T-helper 17 cell (primary cell): ENCODE measurements at places on chromosomes 2 and 18.

- no peak for DNase-seq
Measured at GRCh38 chr2:116162395-116162794, 1652.1 kb upstream of the DDX18 start.

DNA sequence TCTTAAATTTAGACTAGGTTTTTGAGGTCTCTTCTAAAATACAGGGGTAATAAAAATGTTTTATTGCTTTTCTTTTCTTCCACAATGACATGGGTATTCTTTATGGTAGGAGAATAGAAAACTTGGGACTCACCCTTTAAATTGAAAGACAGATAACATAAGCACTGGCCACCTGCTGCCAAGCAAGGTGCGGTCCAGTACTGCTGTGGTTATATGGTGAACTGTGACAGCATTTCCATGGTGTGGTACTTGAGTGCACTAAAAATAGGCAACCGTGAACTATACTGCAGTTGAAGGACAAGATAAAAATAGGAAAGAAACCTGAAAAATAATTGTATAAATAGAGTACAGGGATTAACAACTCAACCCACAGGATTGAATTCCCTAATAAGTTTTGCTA is 54.4 kb upstream of the GRB14 start:
- DNase-seq: no peak

GRCh38 chr2:241393524-241394196 is 37.6 kb downstream of the FARP2 start:
- no peak for DNase-seq

DNA sequence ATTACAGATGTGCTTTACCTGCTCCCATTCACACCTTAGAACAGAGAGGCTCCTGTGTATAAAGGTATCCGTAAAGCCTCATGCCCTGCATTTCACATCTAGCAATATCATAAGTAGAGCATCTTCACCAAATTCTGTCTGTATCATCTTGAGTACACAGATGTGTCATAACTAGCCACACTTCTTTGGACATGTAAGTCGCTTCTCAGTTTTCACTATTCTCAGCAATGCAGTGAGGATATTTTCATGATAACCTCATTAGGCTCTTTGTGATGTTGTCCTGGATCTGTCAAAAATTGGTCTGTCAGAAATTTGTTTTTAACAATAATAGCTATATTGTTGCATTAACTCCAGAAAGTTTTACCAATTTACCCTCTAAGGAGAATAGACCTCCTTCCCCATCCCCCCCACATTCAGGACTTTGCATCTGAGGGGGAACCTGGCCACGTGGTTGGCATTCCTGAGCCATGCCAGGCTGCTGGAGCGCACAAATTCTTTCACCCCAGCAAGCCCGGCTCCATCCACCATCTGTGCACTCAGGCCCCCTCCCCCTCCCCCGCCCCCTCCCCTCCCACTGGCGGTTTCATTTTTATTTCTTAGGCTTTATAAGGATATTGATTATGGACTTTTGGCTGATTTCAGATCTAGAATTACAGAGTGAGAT is 34.1 kb downstream of the AGAP1 start:
- DNase-seq: no peak

GRCh38 chr2:235512699-235513053 is 18.8 kb downstream of the AGAP1 start:
- no peak for DNase-seq

- DNase-seq: no peak
Measured at GRCh38 chr2:160940699-160941098, 219.5 kb upstream of the TANK start.

DNA sequence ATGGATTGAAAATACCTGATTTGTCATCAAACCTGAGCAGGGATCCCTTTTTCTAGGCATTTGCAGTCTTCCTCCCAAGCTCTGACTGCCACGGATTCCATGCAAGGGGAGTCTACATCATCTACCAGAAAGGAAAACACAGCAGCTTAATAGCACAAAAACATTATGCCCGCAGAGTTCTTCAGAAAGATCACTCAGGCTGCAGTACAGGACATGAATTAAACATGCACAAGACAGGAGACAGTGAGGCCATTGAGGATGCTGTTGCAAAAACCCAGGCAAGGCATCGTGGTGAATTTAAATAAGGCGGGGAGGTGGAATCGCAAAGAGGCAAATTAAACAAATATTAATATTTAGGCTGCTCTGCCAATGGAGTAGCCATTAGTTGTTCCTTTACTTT is 88.5 kb downstream of the MRPS9 start:
- DNase-seq: no peak
